ENCODE measurements at places on chromosomes 3 and 15.
A peak's percentile ranks its signal among the peaks of the same experiment; 100 is the strongest.

GRCh38 chr3:23202921-23203707 is at the start of gene UBE2E2:
Gene UBE2E2 (plus strand): TSS chr3:23203327.
- DNase-seq: no peak

GRCh38 chr3:172591876-172592771 is 68.9 kb upstream of the TNFSF10 start:
- peak; percentile 71 for DNase-seq

GRCh38 chr15:66566963-66567531 is 1.2 kb upstream of the LCTL start:
- peak; percentile 27 for DNase-seq

GRCh38 chr3:14206548-14207177 is 28.0 kb downstream of the LSM3 start:
- DNase-seq: no peak

DNA sequence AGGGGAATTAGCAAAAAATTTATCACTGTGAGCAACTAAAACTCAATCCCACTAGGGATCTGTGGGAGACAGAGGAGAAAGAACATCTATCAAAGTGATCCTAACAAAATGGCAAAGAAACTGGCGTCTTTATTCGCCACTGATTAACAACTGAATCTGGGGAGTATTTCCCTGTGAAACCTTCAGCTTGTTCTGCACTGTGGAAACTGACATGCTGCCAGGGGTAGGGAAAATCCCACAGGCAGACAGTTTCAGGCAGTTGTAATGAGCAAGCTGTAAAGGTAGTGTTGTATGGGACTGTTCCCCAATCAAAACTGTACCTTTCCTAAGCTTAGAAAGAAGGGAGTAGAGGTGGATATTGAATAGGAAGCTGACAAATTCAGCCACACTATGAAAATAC is 611.7 kb downstream of the VGLL3 start:
- DNase-seq: no peak

GRCh38 chr15:83404121-83404520 is 43.0 kb upstream of the SH3GL3 start:
- no peak for DNase-seq

All from CD8-positive, alpha-beta memory T cell (primary cell).